ENCODE measurements at places on chromosomes 1 and 21. TPM values are rescaled to one million over a fixed set of nuclear protein-coding genes. Genes with fewer than 3 reads are reported as not detected.

SMCP gene
- total RNA-seq: not detected

- DNase-seq: no peak
Measured at GRCh38 chr1:236765831-236766230, 29.3 kb upstream of the MTR start.

- DNase-seq: no peak
Measured at GRCh38 chr1:24551960-24552571, 3.8 kb upstream of the NCMAP start.

ZYG11A gene
- total RNA-seq: 4.5 TPM

- no peak for DNase-seq
Measured at GRCh38 chr1:24725209-24725651, 20.0 kb upstream of the CLIC4 start.

- DNase-seq: no peak
Measured at GRCh38 chr1:209433649-209434031, 149.9 kb upstream of the CAMK1G start.

DENND1B gene
- 7.4 TPM for total RNA-seq

DNA sequence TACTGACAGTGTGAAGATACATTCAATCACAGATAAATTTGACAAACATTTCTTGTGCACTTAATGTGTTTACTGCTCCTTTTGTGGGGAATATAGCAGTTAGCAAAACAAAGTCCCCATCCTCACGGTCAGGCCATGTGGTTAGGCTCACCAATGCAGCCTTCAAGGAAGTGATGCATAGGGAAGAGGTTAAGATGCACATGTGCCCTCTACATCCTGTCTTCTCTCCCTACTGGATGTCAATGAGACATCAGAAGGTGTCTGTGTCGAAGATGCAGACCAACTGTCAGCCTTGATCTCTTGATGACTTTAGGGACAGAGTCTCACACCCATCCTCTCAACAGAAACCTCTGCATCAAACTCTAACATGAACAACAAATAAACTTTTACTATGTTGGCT lies 78.7 kb downstream of the FH start:
- DNase-seq: no peak
